OCI-LY7 (cell line): ENCODE measurements at places on chromosomes 16 and 17.

GRCh38 chr16:84761448-84762368 is 58.1 kb upstream of the CRISPLD2 start:
- DNase-seq = no peak

- no peak for DNase-seq
Measured at GRCh38 chr17:45029758-45030423, 21.5 kb downstream of the DCAKD start.

DNA sequence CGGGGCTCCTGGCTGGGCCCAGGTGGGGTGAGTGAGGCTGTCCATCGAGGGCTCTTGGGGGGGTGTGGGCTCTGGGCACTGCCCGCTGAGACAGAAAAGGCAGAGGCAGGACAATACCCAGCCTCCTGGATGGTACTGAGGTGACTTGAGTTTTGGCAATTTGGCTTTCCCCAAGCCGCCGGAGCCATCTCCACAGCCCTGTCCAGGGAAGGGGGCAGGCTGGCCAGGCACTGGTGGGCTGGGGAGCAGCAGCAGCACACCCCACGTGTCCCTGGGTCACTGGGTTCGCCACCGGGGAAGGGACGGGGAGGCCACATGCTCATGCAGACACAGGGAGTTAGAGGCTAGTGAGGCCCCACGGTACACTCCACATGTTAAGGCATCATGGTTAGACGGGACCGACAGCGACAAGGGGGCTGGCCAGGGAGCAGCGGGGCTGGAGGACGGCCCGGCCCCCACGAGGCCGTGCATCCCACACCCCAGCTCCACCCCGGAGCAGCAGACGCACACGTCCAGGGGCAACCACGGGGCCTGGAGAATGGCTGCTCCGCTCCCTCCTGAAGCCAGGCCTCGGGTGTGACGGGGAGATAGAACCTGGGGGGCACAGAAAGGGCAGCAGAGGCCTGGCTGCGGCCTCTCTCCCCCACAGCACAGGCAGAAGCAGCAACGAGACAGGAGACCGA is 3.0 kb downstream of the ARHGDIA start:
- DNase-seq = peak; percentile 31

DNA sequence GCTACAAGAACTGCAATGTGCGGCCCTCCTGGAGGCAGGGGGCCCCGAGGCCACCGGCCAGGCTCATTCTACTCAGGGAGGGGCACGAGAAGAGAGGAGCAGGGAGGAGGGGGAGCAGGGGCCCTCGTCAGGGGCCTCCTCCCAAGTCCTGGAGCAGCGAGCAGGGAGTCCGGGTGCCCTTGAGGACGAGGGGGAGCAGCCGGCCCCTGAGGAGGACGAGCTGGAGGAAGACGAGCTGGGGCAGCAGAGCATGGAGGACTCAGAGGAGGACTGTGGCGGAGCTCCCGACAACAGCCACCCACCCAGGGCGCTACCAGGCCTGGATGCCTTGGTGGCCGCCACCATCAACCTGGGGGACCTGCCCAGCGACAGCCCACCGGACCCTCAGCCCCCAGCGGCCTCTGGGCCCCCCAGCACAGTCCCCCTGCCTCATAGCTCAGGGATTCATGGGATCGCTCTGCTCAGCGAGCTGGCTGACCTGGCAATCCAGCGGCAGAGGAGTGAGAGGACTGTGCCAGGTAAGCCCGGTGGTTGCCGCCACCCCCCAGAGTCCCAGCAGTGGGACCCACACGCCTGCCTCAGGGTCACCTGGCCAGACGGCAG is 52.2 kb downstream of the BAHCC1 start:
- DNase-seq = no peak

DNA sequence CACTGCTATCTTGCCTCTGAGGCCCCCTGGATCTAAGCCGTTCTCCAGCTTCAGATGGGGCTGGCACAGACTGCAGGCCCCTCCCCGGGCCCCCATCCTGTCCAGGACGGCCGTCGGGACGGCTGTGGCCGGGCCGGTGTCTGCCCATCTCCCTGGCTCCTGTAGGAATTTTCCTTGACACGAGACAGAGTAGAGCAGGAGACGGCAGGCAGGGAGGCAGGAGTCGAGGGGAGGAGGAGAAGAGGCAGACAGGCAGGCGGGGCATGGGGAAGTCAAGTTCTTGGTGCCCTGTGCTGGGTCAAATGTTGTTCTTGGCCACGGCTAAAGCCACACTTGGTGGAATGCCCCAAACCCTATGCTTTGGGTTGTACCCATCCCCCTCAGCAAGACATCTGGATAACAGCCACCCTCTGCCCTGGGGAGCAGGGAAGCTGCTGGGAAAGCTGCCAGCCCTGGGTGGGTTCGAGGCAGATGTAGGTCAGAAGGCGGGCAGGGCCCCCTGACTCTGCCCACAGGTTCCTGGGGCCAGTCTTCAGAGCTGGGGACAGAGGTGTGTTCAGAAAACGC is 4.0 kb downstream of the C1QTNF1 start:
- no peak for DNase-seq

- no peak for DNase-seq
Measured at GRCh38 chr16:84832488-84833143, 12.8 kb downstream of the CRISPLD2 start.

DNA sequence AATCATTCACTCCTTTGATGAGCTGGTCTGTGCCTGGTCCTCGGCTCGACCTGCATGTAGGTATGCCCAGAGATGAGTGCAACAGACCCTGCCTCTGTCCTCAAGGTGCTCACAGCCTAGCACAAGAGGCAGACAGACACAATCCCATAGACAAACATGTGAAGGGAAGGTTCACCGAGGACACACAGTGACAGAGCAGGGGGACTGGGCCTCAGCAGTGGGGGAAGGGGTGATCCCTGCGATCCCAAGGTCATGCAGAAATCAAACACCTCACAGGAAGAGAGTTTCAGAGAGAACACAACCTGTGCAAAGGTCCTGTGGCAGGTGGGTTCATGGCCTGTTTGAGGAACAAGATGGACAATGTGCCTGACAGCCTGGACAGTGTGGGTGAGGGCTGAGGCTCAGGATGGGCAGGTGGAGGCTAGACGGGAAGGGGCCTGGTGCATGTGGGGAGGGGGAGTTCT is 4.2 kb upstream of the VASN start:
- DNase-seq = no peak

DNA sequence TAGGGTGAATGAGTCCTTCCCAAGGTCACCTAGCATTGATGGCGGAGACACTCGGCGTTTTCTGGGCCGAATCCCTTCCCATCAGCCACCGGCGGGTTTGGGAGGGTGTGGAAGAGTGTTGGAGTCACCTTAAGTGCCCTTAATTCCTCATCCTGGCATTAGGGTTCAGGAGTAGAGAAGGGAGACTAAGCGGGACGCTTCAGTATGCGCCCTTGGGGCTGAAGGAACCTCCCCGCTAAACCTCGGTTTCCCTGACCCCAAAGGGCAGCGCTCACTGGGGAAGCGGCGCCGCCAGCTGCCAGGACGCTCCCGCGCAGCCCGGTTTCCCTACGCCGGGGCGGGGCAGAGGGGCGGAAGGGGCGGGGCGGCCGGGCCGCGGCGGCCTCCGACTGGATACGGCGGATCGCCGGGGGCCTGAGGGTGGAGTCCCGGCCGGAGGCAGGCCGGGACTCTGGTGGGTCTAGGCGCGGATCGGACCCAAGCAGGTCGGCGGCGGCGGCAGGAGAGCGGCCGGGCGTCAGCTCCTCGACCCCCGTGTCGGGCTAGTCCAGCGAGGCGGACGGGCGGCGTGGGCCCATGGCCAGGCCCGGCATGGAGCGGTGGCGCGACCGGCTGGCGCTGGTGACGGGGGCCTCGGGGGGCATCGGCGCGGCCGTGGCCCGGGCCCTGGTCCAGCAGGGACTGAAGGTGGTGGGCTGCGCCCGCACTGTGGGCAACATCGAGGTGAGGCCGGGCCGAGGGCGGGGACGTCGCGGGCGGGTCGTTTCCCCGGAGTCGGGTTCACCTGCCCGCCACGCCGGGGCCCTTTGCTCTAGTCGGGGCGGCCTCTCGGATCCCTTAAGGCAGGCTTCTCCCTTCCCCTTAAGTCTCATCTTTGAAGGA is at the start of gene DHRS11:
TSS of gene DHRS11 (plus strand) at position 446 of the 882 bp plus-strand sequence. CDS start at position 577, 131 bp downstream.
- peak; percentile 78 for DNase-seq

DNA sequence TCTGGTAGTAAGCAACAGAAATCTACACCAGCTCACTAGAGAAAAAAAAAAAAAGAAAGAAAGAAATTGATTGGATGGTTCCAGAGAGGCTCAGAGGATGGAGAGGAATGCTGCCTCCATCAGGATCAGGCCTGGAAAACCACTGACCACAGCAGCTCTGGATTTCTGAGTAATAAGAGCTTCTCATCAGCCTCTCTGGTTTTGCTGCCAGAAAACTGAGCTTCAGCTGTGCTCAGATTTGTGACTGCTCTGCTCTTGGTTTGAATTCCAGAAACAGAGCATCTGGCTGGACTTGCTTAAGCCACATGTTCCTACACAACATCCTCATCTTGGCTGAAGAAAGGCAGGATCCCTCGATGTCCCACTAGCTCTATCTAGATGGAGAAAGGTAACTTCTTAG is 25.9 kb downstream of the IRX6 start:
- no peak for DNase-seq

DNA sequence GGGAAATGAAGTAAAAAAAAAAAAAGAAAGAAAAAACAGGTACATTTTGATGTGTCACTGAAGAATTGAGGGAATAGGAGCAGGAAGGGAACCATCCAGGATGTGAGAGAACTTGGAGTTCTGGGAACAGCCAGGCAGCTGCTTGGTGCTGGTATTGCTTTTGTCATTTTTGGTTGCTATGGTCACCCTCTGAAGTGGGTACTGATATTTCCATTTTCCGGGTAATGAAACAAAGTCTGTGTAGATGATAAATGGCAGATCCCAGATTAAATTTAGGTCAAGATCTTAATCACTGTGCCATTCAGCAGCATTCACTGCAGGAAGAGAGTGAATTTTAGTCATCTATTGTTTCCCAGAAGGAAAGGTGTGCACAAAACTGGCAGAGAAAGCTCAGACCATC is 93.6 kb downstream of the ABCA8 start:
- DNase-seq = no peak

- peak; percentile 6 for DNase-seq
Measured at GRCh38 chr17:3448059-3448665, 14.5 kb upstream of the OR1E2 start.

GRCh38 chr17:81832608-81833159 is 407 bp downstream of the MCRIP1 start:
- DNase-seq = peak; percentile 55

GRCh38 chr16:70523076-70523742 is at the start of gene COG4:
TSS of gene COG4 (minus strand) at chr16:70523554. CDS start at chr16:70523543, 11 bp downstream.
- peak; percentile 95 for DNase-seq

DNA sequence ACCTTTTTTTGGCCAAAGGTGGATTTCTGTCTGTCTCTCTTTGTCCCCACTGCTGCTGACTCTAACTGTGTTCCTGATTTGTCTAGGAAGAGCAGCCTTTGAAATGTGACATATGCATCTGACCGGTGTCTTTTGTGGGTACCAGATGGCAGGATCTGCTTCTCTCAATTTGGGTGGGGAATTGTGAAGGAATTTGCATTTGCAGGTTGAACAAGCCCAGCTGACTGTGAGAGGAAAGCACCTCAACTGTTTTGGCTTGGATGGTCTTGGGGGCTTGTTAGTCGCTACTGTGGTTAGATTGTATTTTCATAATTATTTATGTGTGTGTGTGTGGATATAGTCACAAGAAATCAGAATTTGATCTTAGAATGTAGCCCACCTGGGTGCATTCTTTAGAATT is 37.7 kb upstream of the LCMT1 start:
- DNase-seq = peak; percentile 82

DNA sequence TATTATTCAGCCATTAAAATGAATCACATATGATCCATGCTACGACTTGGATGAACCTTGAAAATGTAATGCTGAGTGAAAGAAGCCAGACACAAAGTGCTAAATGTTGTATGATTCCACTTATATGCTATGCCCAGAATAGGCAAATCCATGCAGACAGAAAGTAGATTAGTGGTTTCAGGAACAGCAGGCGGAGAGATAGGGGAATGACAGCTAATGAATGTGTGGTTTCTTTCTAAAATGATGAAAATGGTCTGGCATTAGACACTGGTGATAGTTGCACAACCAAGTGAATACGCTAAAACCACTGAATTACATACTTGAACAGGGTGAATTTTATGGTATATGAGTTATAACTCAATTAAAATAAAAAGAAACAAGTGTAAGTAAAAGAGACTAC is 121.8 kb upstream of the NOG start:
- no peak for DNase-seq

DNA sequence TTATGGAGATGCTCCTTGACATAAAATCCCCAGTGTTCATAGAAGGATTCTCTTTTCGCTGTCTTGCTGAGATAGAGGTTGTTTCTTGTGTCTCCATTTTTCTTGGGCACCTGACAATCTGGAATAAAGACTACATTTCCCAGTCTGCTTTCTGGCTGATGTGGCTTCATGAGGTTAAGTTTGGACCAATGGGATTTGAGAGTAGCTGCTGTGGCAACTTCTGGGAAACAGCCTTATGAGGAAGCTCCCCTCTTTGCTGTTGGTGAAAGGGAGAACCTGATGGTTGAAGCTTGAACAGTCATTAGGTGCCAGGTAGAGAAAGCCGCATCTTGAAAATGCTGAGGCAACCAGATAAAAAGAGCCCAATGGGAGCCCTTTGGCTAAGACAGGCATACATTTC is 24.4 kb downstream of the HS3ST4 start:
- no peak for DNase-seq

DNA sequence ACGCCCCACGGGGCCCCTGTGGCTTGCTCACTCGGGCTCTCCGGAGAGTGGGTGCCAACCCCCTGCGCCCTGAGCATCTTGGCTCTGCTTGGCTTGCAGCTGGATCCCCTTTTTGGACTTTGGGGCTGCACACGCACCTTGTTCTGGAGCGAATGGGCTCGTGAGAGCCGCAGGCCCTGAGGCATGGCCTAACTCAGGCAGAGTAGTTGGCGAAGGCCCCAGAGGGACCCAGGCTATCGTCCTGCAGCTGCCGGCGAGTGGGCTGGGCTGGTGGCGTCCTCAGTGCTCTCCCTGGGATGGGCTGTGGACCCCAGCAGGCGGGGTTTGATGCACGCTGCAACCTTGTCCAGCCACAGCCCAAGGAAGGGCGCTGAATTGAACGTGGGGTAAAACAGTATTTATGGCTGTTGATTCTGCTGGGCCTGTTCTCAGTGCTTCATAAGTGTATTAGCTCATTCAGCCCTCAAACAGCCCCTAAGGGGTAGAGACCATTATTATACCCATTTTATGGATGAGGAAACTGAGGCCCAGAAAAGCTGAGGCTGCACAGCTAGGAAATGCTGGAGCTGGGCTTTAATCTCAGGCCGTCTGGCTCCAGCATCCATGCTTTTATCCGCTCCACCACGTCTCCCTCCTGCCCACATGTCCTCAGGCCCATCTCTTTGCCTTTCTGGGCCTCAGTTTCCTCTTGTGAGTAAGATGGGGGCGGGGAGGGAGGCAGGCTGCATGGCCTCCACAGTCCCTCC is 171.2 kb upstream of the CIBAR2 start:
- no peak for DNase-seq
